ENCODE measurements at places on chromosomes 6 and 20. TPM values are rescaled to one million over a fixed set of nuclear protein-coding genes. Genes with fewer than 3 reads are reported as not detected.
A peak's percentile ranks its signal among the peaks of the same experiment; 100 is the strongest.

GRCh38 chr20:64228086-64228653 lies 27.4 kb upstream of the PCMTD2 start:
- no peak for DNase-seq

GRCh38 chr6:49541210-49541724 lies 9.2 kb upstream of the C6orf141 start:
- DNase-seq: peak; percentile 96

DNA sequence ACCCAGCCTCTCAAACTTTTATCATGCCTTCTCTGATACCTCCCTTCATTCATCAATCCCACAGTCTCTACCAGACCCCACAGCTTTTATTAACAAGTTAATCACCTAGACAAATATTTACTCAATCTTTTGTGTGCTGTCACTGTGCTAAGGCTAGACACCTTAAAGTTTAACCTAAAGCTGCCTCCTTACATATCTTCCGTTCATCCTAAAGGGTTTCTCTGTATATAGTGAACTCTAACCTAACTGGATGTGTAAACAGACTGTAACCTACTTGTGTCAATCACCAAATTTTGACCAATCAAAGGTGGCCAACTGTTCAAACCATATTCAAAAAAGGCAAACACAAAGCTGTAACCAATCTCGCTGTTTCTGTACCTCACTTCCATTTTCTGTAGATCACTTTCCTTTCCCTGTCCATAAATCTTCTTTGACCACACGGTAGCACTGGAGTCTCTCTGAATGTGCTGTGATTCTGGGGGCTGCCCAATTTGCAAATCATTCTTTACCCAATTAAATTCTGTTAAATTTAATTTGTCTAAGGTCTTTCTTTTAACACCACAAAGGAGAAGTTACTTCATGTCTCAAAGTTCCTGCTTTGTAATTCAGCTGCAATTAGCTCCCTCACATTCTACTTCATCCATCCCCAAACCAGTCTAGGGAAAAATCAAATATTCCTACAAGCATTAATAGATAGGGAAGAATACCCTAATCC lies 72.5 kb downstream of the ARHGAP18 start:
- DNase-seq: no peak

The CCM2L gene
- not detected for total RNA-seq

GRCh38 chr6:29763491-29764289 lies 40.5 kb downstream of the HLA-F start:
- peak; percentile 95 for DNase-seq

- DNase-seq: peak; percentile 61
These were observed 86.4 kb upstream of the CLDN20 start for GRCh38 chr6:155177363-155177961.

The MAFB gene
- total RNA-seq: 1.3 TPM

GRCh38 chr6:25700761-25701160 lies 48.7 kb downstream of the SCGN start:
- DNase-seq: no peak

- no peak for DNase-seq
These were observed 8.6 kb downstream of the SNPH start for GRCh38 chr20:1274485-1275311.

- DNase-seq: peak; percentile 22
These were observed 173.1 kb upstream of the SSTR4 start for GRCh38 chr20:22861990-22862389.

DNA sequence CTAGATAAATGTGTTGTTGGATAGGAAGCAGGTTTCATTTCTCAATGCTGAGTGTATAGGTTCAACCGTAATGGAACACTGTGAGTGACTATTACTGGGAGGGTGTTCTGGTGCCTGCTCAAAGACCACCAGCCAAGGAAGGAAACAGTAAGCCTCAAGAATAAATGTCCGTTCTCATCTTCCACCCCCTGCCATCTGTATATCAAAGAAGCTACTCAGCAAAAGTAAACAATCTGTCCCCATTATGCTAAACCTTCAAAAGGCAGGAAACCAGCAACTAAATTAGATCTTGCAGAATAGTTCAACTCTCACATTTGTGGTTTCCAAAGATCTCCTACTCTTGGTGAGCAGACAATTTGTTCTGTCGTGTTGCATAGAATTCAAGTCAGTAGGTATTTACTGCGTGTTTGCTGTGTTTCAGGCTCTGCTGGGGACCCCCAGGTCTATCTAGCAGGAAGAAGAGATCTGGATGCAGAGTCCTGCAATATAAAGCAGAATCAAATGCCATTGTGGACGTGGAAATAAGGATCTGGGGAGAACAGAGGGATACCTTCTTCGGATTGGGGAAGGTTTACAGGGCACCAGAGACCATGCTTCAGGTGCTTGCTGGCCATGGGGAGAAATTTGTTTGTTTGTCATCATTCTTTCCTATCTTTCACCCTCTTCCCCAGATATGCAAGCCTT lies 87.3 kb downstream of the SCML4 start:
- DNase-seq: no peak

Measured in bronchial epithelial cell (primary cell).